Aorta (tissue), 5 donors: ENCODE measurements at places on chromosomes 3 and 15. TPM values are rescaled to one million over a fixed set of nuclear protein-coding genes. Genes with fewer than 3 reads are reported as not detected.

The SERINC4 gene
- total RNA-seq = not detected

The FANCD2OS gene
- not detected for total RNA-seq

The SUCNR1 gene
- total RNA-seq = 3.2 TPM

The ITIH1 gene
- total RNA-seq = not detected

The RLBP1 gene
- not detected for total RNA-seq

The MGA gene
- 44.1 TPM for total RNA-seq

The PAQR5 gene
- 1.9 TPM for total RNA-seq

The TMEM41A gene
- 15.6 TPM for total RNA-seq

The TMF1 gene
- total RNA-seq = 52.8 TPM

The LOXL1 gene
- 115 TPM for total RNA-seq

The GPR87 gene
- total RNA-seq = not detected

The LYZL4 gene
- not detected for total RNA-seq

The FGF12 gene
- 1.2 TPM for total RNA-seq

The SMCO1 gene
- not detected for total RNA-seq

The GREM1 gene
- 35.5 TPM for total RNA-seq

The ZNF639 gene
- total RNA-seq = 40.0 TPM

The CCR1 gene
- 13.9 TPM for total RNA-seq

The XCR1 gene
- 0.63 TPM for total RNA-seq

The CRTC3 gene
- 82.2 TPM for total RNA-seq

The GOLGA8M gene
- total RNA-seq = 4.3 TPM

The HYAL1 gene
- 6.9 TPM for total RNA-seq

The STAB1 gene
- 651 TPM for total RNA-seq

The LRRC58 gene
- 19.2 TPM for total RNA-seq

The FGF7 gene
- 120 TPM for total RNA-seq

The TMEM266 gene
- not detected for total RNA-seq

The VEPH1 gene
- not detected for total RNA-seq

The DCBLD2 gene
- 27.5 TPM for total RNA-seq

The STRIT1 gene
- total RNA-seq = not detected

The CFAP100 gene
- total RNA-seq = not detected

The GRM2 gene
- total RNA-seq = 0.52 TPM

The LSMEM2 gene
- 0.51 TPM for total RNA-seq

The LRRC15 gene
- 0.06 TPM for total RNA-seq

The CEP97 gene
- 11.9 TPM for total RNA-seq

The PATL2 gene
- 2.2 TPM for total RNA-seq

The ADIPOQ gene
- total RNA-seq = 2.9 TPM

The TRAT1 gene
- total RNA-seq = 0.52 TPM

The FEZF2 gene
- total RNA-seq = not detected

The ZNF502 gene
- 5.1 TPM for total RNA-seq

The DAPK2 gene
- total RNA-seq = 8.0 TPM

The NRROS gene
- 17.3 TPM for total RNA-seq

The ADAMTS17 gene
- 1.8 TPM for total RNA-seq

The CPN2 gene
- not detected for total RNA-seq
